ENCODE measurements at places on chromosomes 2 and 18. TPM values are rescaled to one million over a fixed set of nuclear protein-coding genes. Genes with fewer than 3 reads are reported as not detected.

GRCh38 chr2:204226305-204226880, 289.8 kb downstream of the ICOS start:
- DNase-seq = no peak

Gene GPR75
- total RNA-seq = 2.9 TPM

- DNase-seq = no peak
Measured at GRCh38 chr18:1370552-1370951, 465.9 kb downstream of the ADCYAP1 start.

- no peak for DNase-seq
Measured at GRCh38 chr2:10141736-10142639, 19.4 kb downstream of the RRM2 start.

DNA sequence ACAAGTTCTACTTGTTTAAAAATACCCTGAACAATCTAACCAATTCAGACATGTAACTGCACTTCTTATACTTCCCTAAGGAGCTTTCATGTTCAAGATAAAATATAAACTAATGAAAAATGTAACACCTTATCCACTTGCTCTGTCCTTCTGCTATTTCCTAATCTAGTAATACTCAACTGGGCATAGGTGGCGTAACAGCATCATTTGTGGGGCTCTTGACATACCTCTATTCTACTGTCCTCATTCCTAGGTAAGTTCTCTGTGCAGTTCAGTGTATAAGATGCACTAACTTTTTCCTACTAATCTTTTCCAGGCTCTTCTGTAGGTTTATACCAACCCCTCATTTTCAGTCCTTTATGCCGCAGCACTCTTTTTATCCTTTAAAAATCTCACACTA, 36.7 kb downstream of the PRKD3 start:
- no peak for DNase-seq

- no peak for DNase-seq
Measured at GRCh38 chr2:195709901-195710806, 53.1 kb downstream of the SLC39A10 start.

Gene CRYGD
- total RNA-seq = not detected

GRCh38 chr2:223306371-223306770, 254.4 kb downstream of the KCNE4 start:
- no peak for DNase-seq

GRCh38 chr2:241967467-241968144, 98.1 kb downstream of the RTP5 start:
- DNase-seq = no peak

DNA sequence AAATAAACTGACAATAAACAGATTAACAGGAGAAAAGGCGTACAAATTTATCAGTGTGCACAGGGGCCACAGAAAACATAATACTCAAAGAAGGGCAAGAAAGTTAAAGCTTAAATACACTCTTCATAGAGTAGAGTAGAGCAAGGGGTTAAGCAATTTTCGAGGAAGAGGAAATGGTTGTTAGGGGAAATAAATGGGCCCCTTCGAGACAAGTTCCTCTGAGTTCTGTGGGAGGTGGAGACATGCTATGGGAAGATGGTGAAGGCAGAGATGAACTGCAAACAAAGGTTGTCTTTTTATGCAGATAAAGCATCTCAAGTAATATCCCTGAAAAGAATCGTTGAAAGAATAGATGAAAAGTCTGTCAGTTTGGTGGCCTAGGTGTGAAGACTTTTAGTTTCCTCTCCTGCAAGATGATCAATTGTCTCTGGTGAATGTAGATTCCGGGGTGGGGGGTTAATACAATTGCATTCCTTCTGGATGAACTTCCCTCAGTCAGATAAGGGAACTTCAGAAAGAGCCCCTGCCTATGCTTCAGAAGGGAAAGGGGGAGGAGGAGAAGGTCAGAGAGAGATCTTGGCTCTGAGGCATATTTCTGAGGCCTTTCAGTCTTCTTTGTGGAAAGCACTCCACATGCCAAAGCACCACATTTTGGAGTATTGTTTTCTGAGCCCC, 127.0 kb downstream of the METTL4 start:
- DNase-seq = no peak

DNA sequence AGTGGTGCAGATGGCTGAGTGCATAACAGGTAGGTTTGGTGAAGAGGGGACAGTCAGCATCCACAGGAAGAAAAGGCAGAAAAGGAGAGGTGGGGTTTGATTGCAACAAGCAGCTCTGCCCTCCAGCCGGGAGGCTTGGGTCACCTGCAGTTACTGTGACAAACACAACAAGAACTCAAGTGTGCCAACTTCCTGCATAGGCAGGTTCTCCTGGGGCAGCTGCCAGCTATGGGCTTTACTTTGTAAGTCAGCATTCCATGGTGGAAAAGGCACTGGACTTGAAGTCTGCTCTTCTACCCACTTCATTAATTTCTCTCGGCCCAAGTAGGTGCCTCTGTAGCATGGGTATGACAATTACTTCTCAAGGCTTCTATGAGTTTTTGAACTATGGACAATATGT, 98.9 kb downstream of the MYT1L start:
- DNase-seq = no peak

DNA sequence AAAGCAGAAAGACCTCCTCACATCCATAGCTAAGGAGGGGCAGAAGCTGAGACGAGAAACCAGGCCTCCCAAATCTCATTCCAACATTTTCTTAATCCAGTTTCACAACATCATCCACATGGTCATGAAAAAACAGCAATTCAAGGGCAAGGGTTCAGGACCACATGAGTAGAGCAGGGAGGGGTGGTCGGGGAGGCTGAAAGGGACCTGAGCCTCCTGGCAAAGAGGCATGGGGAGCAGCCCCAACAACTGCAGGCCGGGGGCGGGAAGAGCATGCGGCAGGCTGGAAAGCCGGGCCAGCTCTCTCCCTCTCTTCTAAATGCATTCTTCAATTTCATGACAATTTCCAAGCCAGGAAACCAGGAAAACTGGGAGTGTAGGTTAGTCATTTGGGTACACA, 76.7 kb downstream of the DNMT3A start:
- no peak for DNase-seq

- no peak for DNase-seq
Measured at GRCh38 chr2:48328942-48329723, 200.8 kb upstream of the STON1 start.

- no peak for DNase-seq
Measured at GRCh38 chr2:44801289-44801840, 140.1 kb upstream of the SIX3 start.

Gene CYB5A
- total RNA-seq = 78.1 TPM

DNA sequence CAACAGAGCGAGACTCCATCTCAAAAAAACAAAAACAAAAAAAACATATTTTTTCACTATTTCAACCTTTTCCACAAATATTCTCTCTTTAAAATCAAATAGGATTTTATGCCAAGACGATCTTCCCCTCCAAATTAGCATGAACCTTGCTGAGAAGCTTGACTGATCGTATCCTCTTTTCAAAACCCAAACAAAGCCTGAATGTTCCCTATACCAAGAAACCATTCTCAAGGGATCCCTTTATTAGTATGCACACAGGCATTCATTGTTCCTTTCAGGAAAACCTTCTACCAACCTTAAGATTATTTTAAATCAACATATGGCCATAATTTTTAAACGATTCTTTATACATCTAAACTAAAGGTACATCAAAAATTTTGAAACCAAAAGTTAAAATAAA, 6.3 kb downstream of the SPIRE1 start:
- no peak for DNase-seq

GRCh38 chr2:201057715-201058248, 13.7 kb downstream of the HYCC2 start:
- no peak for DNase-seq

GRCh38 chr18:64185987-64186386, 37.1 kb upstream of the LINC00305 start:
- DNase-seq = no peak

Gene GRHL1
- total RNA-seq = 0.82 TPM

- DNase-seq = no peak
Measured at GRCh38 chr2:171924170-171924942, 2.1 kb downstream of the HAT1 start.

Gene IHH
- total RNA-seq = not detected

DNA sequence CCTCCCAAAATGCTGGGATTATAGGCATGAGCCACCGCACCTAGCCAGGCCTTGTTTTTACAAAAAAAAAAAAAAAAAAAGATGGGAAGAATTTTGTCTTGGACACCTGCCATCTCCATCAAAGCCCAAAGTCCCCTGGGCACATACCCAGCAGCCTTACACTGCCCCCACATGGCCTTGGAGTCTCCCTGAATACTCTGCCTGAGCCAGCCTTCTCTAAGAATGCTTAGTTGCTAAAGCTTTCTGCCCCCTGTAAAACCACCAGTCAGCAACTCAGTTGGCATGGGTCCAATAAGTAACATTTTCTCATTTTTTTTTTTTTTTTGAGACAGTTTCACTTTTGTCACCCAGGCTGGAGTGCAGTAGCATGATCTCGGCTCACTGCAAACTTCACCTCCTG, 40.6 kb downstream of the SPC25 start:
- DNase-seq = no peak

Gene OR6B2
- total RNA-seq = not detected

Gene GLS
- total RNA-seq = 110 TPM

DNA sequence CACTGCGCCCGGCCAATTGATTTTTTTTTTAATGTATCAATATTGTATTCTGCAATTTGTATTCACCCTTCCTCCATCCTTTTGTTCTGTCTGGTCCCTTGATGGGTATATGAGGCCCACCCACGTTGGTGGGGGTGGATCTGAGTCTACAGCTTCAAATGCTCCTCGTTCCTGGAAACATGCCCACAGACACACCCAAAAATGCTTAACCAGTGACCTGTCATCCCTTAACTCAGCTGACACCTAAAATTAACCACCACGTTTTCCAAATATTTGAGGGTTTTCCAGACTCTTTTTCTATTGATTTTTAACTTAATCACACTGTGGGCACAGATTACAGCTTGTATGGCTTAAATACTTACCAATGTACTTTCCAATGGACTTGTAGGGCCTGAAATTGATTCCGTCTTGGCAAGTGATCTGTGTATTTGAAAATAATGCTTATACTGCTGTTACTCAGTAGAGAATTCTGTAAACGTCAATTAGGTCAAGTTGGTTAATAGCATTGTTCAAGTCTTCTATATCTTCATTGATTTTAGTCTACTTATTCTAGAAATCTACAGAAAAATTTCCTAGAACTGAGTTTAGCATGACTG, 34.4 kb upstream of the CYP27C1 start:
- DNase-seq = no peak

Gene SMARCAL1
- 36.4 TPM for total RNA-seq

Gene STARD6
- not detected for total RNA-seq

- no peak for DNase-seq
Measured at GRCh38 chr2:75570948-75571729, 10.4 kb upstream of the EVA1A start.

DNA sequence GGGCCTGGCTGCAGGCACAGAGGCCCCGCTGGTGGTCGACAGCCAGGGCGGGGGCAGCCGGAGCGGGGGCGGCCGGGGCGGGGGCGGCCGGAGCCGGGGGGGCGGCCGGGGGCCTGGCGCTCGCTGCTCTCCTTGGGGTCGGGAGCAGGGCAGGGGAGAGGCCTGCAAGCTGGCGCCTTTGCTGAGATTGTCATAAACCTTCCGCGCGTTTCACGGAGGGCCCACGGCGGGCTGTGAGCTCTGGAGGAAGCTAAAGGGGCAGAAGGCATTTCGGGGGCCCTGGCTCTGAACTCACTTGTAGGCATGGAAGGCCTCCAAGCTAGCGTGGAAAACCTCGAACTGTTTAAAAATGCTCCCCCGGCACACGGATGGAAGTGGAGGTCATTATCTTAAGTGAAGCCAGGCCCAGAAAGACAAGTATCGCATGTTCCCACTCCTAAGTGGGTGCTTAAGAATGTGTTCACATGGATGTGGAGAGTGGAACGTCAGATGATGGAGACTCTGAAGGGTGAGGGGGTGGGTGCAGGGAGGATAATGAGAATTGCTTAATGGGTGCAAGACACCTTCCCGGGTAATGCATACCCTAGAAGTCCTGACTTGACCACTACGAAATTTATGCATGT, 629 bp downstream of the PRELID3A start:
- DNase-seq = no peak

- DNase-seq = no peak
Measured at GRCh38 chr2:176854062-176854461, 358.5 kb upstream of the HNRNPA3 start.

DNA sequence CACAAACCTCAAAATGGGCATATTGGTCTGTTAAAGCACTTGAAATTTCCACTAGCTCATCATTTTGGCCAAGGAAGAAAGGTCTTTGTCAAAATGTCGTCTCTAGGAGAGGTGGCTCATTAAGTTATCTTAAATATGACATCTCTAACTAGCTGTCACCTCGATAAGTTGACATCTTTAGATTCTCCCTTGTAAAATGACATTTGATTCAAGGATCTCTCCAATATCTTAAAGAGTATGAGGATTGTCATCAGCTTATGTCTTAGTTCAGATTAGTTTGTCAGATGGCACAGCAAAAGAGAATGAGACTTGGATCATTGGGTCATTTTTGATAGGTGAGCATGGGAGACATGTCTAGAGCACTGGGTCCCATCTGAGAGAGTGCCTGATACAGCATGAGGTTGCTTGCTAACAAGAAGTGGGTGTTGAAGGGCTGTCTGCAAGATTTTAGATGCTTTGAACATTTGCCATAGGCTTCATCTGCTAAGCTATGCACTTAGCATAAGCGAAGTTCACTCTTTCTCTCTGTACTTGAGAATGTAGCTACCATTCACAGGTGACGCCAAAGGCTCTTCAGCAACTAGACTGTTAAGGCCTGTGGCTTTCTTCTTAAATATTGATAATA, 12.9 kb downstream of the PTPRM start:
- DNase-seq = no peak

- DNase-seq = no peak
Measured at GRCh38 chr18:54879691-54880090, 51.4 kb downstream of the RAB27B start.

Gene IL36B
- total RNA-seq = not detected

Gene SCG2
- total RNA-seq = 0.29 TPM

DNA sequence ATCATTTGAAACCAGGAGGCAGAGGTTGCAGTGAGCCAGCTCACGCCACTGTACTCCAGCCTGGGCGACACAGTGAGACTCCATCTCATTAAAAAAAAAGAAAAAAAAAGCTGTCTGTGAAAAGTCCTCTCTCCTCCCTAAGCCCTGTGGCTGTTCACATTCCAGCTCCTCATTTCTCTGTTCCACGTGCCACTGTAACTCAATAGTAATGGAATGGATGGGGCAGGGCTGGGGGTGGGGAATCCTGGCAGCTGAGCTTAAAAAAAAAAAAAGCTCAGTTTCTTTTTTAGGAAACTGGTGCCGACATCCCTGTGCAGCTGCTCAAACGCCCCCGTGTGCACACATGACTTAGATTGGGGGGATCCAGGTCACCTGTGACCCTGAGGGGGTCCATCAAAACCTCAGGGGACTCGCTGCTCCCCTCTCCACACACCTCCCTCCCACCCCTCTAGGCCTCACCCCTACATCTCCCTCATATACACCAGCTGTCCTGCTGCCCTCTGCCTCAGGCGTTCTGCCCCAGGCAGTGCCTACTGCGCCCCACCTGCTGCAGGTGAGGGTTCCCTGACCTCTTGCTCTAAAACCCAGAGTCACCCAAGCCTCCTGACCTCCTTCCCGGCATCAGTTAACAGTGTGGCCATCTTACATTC, 255.4 kb downstream of the AGAP1 start:
- no peak for DNase-seq

DNA sequence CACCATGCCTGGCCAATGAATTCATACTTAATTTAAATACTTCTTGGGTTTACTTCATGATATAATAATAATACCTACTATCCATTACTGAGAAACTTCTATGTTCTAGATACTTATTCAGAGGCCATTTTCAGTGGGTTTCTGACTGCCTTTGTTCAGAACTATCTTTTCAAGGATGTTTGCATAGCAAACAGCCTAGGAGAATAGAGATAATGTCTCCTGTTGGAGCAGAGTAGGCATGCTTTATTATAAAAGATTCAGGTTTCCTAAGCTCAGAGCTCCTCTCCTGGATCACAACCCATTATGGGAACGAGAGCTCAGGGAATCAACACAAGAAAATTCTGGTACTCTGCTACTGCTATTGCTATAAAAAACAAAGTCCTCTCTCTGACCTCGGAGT, 11.1 kb downstream of the FASTKD1 start:
- no peak for DNase-seq
